ENCODE measurements at places on chromosomes 16 and 17.

DNA sequence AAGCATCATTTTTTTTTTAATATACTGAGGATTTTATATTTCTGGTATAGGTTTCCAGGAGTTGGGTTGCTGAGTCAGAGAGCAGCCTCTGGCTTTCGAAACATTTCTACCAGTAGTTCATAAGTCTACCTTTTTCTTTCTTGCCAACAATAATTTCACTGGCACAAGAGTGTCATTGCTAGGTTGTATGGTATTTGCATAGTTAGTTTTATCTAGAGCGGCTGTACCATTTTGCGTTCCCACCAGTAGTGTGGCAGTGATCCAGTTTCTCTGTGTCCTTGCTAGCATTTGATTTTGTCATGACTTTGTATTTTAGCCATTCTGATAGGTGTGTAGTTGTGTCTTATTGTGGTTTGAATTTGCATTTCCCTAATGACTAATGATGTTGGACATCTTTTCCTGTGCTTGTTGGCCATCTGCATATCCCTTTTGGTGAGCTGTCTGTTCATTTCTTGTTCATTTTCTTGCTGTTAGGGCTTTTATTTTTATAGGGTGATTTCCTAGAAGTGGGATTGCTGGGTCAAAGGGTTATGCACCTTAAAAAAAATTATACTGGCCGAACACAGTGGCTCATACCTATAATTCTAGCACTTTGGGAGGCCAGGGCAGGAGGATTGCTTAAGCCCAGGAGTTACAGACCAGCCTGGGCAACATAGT, 39.9 kb downstream of the SNX29 start:
- no peak for DNase-seq

DNA sequence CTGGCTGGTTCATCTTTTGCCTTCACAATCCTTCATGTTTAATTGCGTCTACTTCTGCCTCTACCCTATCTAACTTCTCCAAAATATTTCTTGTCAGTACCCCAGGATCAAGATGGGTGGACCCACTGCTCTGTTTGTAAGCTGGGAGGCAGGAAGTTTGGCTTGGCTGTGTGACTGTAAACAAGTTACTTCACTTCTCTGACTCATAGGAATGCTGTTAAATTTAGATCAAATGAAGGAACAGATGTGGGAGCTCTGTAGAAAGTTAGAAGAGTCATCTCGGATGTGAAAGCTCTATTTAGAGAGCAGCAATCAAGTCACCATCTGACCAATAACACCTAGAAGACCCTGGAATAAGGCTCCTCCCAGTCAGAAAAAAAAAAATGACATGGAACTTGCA, 55.2 kb upstream of the MRTFB start:
- no peak for DNase-seq

DNA sequence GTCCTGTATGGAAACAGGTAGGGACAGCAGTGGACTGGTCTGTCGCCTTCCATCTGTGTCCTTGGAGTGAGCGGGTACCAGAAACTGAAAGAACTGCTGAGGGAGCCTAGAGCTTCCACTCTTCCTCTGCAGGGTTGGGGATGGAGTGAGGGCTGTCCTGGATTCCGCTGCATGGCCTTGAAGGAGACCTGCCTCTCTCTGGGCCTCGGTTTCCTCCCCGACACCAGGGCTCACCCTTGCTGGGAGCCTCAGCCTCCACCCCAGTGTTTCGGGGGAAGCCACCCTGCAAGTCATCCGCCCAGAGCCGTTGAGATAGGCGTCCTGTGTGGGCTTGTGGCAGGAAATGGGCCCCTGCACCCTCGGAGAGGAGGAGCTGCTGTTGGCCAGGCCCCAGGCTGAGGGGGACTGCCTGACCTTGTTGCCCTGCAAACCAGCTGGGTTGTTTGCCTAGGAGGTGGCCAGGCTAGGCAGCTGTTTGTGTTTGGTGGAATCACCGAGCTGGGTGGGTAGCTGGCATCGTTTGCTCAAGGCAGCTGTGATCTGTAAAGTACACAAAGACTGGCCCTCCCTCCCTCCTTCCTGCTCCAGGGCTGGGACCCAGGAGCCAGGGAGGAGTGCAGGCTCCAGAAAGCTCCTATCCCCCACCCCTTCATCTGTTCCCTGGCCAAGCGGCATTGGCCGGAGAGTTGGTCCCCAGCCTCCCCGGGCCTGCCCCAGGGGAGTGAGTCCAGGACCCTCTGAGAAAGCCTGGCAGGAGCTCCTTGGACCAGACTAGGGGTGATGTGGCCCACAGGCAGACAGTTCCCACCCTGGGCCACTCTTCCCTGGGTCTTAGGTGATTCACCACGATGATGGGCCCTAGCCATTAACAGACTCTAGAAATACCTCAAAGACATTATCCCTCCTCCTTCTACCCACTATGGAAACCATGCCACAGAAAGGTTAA, 1.3 kb downstream of the RAB37 start:
- no peak for DNase-seq

- no peak for DNase-seq
These were observed 2.1 kb downstream of the CPD start for GRCh38 chr17:30380643-30381339.

DNA sequence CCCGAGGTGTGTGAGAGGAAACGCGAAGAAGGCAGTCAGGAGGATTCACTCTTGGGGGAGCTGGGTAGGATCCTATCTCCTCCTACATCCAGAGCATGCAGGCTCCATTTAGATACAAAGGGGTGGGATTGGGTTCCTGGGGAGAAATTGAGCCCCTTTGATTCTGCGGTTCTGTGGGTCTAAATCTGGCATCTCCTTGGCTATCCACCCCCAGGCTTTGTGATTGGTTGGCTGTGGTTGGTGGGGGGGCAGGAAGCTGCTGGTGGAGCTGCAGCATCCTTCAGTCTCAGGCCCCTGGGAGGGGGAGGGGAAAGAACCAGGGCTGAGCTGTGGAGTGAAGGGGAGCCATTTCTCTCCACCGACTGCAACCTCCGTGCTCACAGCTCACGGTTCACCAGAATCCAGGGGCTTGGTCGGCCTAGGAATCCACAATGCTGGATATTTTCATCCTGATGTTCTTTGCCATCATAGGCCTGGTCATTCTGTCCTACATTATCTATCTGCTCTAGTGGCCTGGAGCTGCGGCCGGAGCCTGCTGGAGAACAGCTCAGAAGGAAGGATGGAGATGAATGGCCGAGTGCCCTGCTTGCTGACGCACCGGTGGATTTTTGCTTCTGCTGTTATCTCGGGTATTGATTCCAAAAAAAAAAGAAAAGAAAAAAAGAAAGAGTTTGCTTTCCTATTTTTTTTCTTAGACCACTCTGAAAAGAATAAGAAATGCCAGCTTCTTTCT, at the start of gene LASP1NB:
Gene LASP1NB, plus strand, starts transcription at position 352 of the 733 bp plus-strand sequence.
- peak; percentile 88 for DNase-seq

DNA sequence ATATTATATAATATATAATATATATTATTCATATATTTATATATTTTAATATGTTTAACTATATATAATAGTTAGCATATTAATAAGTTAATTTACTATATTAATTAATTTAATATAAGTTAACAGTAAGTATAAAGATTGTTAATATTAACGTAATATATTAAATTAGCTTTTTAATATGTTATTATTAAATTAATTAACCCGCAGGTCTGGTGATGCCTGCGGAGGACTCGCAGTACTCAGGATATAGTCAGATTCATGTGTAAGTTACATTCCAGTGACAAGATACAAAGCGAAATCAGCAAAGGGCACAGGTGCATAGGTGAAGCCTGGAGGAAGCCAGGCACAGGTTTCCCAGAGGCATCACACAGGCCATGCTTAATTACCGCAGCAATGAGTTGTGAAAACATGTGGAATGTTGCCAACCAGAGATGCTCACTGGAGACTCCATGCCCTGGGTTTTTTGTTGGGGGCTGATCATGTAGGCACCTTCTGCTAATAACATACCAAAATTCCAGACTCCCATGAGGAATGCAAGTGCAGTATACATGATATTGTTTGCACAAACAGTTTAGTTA, 130.4 kb upstream of the MPHOSPH6 start:
- no peak for DNase-seq

- DNase-seq, result no peak
These were observed 134.5 kb downstream of the CDH13 start for GRCh38 chr16:82761236-82761635.

- DNase-seq, result no peak
These were observed 43.6 kb upstream of the MED9 start for GRCh38 chr17:17433000-17433703.

GRCh38 chr17:61310590-61310989, 89.1 kb upstream of the TBX2 start:
- DNase-seq, result no peak

GRCh38 chr17:34006126-34006525, 249.0 kb upstream of the CCL2 start:
- DNase-seq, result no peak

DNA sequence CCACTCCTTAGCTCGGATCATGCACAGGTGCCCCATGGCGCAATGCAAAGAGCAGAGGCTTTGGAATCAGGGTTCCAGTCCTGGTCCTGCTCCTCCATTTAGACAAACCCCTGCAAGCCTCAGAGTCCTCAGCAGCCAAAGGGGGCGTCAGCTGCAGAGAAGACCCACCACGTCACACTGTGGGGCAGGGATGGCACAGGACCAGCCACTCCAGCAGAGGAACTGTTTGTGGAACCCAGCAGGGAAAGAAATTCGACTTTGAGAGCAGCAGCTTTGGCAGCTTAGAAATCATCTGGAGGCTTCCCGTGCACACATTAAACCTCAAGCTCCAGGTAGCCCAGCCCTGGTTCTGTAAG, 25.2 kb downstream of the C17orf100 start:
- no peak for DNase-seq

DNA sequence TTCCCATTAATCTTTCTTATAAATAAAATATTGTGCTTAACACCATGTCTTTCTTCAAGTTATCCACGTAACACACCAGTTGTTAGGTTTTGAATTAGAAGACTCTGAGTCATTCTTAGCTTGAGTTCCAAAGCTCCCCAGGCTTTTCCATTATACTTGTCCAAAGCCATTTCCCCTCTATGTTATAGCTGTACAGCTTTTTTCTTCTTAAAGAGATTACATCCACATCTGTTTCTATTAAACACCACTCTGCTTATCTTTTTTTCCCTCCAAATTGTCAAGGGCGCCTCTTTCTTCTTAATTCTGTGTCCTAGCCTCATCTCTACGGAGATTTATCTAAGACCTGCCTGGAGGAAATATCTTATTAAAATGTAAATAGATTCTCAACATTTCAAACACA, 139.4 kb upstream of the CPHXL start:
- DNase-seq, result no peak

DNA sequence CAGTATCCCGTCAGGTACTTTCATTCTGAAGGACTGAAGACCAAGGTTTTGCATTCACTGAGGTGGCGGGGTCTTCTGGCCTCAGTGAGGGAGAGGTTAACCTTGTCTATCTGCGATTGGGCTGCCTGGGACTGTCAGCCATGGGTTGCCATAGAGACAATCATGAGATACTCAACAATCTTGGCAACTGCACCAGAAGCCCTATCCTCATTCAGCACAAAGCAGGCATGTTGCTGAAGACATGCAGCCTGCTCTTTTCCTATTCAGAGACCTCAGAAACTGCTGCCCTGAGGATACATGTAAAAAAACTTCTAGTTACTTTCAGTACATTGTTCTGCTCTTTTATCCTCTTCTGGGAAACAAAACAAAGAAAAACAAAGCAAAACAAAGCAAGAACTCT, 146.3 kb upstream of the PIRT start:
- DNase-seq, result no peak

DNA sequence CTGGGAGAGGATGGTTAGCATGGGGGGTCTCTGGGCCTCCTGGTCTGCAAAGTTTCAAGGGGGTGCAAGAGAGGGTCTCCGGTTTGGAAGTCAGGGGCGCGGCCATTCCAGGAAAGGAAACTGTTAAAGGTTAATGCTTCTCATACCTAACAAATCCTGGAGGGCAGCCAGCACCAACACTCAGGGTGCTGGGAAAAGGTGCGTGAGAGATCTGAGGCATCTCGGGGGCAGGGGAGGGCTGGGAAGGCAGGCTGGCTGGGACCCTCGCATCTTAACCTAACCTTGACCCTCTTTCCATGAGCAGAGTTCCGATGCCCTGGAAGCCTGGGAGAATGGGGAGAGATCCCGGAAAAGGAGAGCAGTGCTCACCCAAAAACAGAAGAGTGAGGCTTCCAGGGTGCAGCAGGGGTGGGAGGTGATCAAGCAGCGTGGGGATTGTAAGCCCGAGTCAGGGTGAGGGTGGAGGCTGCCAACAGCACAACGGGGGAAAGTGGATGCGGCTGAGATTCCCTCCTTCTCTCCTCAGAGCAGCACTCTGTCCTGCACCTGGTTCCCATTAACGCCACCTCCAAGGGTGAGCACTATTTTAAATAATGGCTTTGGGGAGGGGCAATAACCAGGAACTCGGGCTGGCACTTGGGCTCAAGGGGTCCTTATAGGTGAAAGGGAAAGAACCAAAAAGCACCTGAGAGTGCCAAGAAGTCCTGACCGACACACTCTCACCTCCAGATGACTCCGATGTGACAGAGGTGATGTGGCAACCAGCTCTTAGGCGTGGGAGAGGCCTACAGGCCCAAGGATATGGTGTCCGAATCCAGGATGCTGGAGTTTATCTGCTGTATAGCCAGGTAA, 996 bp downstream of the TNFSF13 start:
- no peak for DNase-seq

- no peak for DNase-seq
These were observed 215.6 kb upstream of the MAF start for GRCh38 chr16:79816081-79816497.

DNA sequence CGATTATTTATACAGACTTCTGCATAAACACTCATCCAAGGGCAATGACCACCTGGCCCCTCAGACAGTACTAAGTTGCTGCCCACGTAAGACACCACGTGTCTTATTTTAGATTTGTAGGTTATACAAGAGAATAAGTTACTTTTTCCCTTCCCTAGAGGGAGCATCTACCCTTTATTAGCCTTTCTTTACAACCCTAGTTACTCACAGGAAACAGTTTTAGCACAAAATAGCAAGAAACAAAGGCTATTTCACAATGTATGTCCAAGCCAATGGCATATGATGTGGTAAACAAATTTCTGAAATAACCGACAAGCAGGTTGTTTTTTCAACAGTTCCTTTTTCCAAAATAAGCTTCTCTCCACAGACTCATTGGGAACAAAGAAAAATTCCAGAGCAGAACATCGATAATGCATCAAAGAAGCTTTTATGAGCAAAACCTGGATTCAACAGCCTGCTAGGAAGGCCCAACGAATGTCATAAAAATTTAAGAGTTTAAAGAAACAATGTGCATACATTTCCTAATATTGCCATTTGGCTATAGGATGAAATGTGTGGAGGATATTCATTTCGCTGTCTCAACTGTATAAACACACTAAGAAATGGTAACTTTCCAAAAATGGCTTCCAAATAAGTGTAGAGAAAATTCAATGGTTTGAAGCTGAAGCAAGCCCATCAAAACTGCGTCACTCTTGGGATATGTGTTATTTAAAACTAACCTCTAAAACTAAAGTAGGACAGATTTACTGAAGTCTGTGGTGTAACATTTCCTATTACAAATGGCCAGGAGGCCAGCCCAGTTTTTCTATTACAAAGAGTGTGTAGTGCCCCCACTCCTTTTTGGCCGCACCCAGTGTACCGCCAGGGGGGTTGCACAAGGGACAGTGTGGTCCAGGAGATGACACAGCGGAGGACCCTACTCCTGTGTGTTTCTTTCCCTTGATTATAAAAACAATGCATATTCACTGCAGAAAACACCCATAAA, 50.4 kb upstream of the ERN1 start:
- no peak for DNase-seq

Data from NCI-H2227 treated with DMSO at 0.1 percent for 48 hours (cell line).